Activated naive CD4-positive, alpha-beta T cell (primary cell): ENCODE measurements at places on chromosomes 7 and 10.

DNA sequence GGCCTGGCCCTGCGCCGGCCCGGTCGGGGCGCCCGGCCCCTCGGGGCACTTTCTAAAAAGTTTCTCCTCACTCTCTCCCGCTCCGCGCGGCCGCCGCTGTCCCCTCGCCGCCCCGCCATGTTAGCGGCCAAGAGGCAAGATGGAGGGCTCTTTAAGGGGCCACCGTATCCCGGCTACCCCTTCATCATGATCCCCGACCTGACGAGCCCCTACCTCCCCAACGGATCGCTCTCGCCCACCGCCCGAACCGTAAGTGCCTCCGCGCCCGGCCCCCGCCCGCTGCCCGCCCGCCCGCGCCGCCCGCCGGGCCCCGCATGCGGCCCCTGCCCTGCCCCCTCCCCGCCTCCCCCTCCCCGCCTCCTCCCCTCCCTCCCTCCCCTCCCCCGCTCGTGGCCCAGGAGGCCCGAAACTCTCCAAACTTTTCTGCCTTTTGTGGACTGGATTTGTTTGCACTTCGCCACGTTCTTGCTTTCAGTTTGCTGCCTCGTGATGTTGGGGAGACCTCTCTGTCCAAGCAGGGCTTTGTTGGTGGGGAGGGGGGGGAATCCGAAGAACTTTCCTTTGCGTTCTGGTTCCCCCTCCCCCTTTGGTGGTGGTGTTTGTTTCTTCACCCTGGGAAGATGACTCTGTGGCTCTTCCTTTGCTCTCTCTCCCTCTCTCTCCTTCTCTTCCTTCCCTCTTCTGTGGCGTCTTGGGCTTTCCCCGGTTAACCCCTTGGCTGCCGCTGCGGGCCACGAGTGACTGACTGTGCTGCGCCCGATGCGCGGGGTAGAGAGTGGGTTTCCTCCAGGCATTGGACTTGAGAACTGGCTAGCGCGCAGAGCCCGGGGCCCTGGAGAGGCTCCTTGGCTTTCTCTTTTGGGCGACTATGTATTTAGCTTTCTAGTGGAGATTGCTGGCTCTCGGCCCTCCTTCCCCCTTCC is 1.6 kb downstream of the TCF7L2 start:
- no peak for DNase-seq

- no peak for DNase-seq
Measured at GRCh38 chr10:118032564-118032963, 14.2 kb downstream of the RAB11FIP2 start.

DNA sequence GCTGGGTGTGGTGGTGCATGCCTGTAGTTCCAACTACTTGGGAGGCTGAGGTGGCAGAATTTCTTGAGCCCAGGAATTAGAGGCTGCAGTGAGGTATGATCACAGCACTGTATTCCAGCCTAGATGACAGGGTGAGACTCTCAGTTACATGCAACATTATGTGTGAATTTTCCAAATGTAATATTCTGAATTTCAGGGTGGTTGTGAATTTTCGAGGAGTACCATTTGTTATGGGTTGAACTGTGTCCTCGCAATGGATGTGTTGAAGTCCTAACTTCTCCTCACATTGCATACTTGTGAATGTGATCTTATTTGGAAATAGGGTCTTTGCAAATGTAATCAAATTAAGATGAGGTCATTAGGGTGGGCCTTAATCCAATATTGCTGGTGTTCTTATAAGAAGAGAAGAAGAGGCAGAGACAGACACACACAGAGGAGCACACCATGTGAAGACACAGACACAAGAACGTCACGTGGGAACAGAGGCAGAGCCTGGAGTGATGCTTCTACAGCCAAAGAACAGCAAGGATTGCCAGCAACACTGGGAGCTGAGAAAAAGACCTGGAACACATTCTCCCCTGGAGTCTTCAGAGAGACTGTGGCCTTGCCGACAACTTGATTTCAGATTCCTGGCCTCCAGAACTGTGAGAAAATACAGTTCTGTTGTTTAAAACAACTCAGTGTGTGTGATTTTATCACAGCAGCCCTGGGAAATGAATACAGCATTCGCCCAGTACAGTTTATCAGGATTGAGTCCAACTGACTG is 91.9 kb downstream of the ZNF783 start:
- no peak for DNase-seq

- no peak for DNase-seq
Measured at GRCh38 chr10:3963191-3963673, 178.2 kb upstream of the KLF6 start.

DNA sequence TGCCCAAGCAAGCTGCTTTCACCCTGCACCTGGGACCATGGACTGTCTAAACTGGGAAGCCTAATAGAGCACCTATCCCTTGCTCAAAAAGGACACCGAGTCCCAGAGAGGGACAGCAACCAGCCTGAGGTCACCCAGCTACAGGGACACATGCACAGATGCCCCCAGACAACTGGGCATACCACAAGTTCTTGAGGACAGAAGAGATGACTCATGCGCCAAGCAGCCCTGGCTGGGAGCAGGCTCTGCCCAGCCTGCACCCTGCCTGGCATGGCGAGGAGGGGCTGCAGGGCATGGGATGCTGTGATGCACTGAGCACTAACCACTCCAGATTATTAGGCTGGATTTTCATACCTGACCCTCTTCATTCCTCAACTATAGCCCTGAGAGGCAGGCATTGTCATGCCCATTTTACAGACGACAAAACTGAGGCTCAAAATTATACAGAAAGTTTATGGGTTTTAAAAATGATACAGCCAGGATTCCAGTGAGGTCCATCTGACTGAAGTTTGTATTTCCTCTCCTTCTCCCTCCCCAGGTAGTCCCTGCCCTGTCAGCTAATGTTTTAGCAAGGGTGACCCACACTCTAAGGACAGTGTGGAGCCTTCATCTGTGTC is 289.3 kb upstream of the ZMIZ1 start:
- DNase-seq: no peak

GRCh38 chr10:99331207-99331803 is 2.1 kb downstream of the CNNM1 start:
- no peak for DNase-seq

DNA sequence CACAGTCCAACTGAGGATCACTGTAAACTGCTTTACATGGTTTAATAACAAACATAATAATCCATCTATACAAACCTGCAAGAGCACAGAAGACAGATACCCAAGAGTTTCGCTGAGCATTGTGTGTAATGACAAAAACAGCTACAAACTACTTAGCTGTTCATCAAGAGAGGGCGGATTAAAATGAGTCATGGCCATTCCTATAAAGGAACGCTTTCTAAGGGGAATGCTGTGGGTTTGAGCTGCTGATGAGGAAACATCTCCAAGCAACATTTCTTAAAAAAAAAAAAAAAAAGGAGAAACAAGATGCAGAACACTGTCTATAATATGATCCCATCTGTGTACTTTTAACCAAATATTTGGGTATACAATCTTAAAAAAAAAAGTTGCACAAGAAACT is 33.8 kb downstream of the VOPP1 start:
- no peak for DNase-seq

DNA sequence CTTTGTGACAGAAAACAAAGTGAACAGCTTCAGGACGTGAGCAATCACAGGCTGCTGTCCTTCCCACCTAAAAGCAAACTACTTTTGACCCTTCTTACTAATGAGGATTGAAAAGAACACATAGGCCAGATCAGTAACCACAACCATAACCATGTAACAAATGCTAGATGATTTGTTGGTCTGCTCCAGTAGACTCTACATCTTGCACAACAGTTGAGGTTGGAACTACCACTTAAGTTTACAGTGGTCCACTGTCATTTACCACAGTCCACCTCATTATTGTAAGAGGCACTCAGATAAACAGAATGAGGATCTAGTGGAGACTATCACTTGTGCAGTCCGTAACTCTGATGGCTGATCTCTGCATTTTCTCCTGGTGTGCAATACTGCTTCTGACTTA is 27.8 kb downstream of the NET1 start:
- DNase-seq: no peak

- DNase-seq: no peak
Measured at GRCh38 chr7:6307762-6308161, 35.3 kb upstream of the CYTH3 start.

GRCh38 chr7:128150223-128150865 is 90.7 kb upstream of the LEP start:
- no peak for DNase-seq

GRCh38 chr10:84822931-84823630 is 494.7 kb downstream of the CCSER2 start:
- DNase-seq: no peak

GRCh38 chr7:116753130-116753529 is 81.1 kb downstream of the MET start:
- no peak for DNase-seq

- DNase-seq: no peak
Measured at GRCh38 chr7:120060281-120060680, 212.7 kb upstream of the KCND2 start.

DNA sequence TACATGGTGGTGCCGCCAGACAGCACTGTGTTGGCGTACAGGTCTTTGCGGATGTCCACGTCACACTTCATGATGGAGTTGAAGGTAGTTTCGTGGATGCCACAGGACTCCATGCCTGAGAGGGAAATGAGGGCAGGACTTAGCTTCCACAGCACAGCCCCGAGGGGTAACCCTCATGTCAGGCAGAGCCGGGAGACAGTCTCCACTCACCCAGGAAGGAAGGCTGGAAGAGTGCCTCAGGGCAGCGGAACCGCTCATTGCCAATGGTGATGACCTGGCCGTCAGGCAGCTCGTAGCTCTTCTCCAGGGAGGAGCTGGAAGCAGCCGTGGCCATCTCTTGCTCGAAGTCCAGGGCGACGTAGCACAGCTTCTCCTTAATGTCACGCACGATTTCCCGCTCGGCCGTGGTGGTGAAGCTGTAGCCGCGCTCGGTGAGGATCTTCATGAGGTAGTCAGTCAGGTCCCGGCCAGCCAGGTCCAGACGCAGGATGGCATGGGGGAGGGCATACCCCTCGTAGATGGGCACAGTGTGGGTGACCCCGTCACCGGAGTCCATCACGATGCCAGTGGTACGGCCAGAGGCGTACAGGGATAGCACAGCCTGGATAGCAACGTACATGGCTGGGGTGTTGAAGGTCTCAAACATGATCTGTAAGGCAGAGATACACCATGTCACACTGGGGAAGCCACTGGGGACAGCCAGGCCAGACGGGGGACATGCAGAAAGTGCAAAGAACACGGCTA is 104.6 kb upstream of the TNRC18 start:
- DNase-seq: peak; percentile 27

DNA sequence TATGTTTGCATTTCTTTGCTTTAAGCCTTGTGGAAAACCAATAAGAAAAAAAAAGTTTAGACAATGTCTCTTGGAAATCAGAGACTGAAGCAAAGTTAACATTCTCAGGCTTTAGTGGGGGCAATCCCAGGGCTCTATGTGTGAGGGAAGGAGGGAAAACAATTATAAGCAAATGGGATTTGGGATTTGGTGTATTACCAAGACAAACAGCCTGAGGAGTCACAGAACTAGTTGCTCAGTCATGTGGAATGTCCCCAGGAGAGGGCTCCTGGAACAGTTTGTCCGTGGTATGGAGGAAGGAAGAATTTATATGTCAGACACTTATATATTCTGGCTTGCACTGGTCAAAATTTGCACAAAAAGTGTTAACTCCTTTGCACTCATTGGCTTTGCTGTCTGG is 562.9 kb upstream of the TPK1 start:
- DNase-seq: no peak

DNA sequence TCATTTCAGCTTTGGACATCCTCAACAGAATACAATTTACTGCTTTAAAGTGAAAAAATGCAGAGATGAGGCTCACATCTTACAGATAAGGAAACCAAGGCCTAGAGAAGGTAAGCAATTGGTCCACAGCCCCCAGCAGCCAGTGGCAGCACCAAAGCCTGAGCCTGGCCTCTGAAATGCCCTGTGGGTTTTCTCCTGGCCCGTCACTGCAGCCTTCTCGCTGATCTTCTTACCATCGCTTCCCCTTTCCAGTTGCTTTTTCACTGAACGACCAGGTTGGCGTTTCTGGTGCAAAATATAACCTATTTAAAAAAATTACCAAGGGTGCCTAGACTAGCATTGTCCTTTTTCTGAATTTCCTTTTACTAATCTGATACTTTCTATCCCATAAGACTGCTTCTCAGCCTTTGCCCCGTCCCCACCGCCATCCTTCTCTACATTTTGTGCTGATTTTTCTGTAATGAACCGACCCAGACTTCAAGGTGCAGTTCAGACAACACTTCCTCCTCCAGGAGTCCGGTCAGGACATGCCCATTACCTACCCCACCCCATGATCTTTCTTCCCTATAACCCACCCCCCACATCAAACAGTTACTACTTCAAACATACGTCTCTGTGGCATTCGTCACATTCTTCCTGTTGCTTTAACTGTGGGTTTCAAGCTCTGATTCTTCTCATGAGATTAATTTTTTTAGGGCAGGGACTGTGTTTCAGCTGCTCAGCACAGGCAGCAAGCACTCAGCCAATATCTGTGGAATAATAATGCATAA is 289.4 kb downstream of the DNAJB6 start:
- DNase-seq: no peak

- DNase-seq: no peak
Measured at GRCh38 chr10:88735661-88736060, 24.2 kb upstream of the LIPN start.

GRCh38 chr7:17545348-17545747 is 246.9 kb downstream of the AHR start:
- no peak for DNase-seq

DNA sequence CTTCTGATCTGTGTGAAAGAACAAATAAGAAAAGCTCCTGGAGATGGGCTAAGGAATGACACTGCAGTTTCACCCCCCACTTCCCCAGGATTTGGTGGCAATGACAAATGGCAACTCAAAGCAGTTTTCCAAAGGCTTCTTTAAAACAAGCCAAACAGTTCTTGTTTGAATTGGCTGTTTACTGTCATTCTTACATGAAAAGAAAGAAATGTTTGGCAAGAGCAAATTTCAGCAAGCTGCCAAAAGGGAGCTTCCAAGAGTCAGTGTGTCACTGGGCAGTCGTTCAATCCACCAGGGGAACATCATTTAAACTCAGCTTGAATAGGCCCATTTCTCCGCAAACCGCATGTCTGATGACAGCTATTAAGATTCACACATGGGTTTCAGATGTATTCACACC is 119.0 kb upstream of the RHOBTB1 start:
- DNase-seq: no peak

GRCh38 chr10:27865221-27865635 is 119.6 kb upstream of the MKX start:
- DNase-seq: no peak

DNA sequence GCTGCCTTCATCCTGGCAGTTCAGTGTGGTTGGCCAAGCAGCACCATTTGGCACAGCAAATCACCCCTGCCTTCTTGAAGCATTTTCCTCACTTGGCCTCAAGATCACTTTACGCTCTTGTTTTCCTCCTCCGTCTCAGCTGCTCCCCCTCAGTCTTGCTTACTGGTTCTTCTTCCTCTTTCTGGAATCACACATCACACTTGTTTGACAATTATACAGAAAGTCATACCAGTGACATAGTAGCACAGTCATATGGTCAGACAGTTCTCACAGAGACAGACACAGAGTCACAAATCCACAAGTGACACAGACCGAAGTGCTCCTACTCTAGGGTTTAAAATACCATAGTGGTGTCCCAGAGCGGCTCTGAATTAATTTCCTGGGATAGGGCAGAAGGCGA is 43.8 kb upstream of the ARL4A start:
- DNase-seq: no peak

- DNase-seq: peak; percentile 82
Measured at GRCh38 chr7:32846630-32847225, 44.8 kb downstream of the KBTBD2 start.

GRCh38 chr7:112071856-112072255 is 134.3 kb downstream of the DOCK4 start:
- no peak for DNase-seq

- no peak for DNase-seq
Measured at GRCh38 chr10:8130973-8131911, 76.8 kb downstream of the GATA3 start.
